Neuronal stem cell (in vitro differentiated cells): ENCODE measurements at places on chromosomes 12 and 14.

- no peak overlapping the region for H3K27ac ChIP-seq
- no peak overlapping the region for H3K4me3 ChIP-seq
- H3K36me3 ChIP-seq, result no peaks in the 10 kb centered on the region
- peaks cover 5% of the 10 kb centered on the region for H3K4me1 ChIP-seq
These were observed 6.3 kb downstream of the FLRT2 start for GRCh38 chr14:85535991-85536832.

- H3K27me3 ChIP-seq, result no peaks in the 10 kb centered on the region
- no peaks in the 10 kb centered on the region for H3K4me1 ChIP-seq
- H3K4me3 ChIP-seq, result no peak overlapping the region
- H3K27ac ChIP-seq, result no peak overlapping the region
- H3K36me3 ChIP-seq, result no peaks in the 10 kb centered on the region
- DNase-seq, result no peak
These were observed 32.6 kb downstream of the ARMH4 start for GRCh38 chr14:58119381-58119780.

DNA sequence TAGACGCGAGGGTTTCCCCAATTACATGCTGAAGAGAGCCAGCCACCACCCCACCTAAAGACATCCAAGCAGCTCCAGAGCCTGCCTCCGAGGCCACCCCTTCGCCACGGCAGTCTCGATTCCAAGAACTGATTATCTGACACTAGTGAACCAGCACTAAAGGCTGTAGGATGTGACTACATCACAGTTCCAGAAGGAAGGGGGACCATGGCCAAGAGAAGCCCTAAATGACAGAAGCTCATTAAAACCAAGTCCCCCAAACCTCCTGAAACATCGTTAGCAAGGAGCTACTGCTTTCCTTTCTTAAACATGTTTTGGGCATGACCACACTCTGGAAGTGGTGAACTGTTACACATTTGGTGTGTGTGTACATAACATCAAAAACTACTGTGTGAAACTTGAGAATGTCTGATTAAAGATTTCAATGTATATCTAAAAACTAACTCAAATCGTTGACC is 88.2 kb downstream of the DUSP16 start:
- no peak overlapping the region for H3K27ac ChIP-seq
- DNase-seq, result no peak
- no peak overlapping the region for H3K4me3 ChIP-seq
- H3K36me3 ChIP-seq, result peaks cover 57% of the 10 kb centered on the region
- no peaks in the 10 kb centered on the region for H3K27me3 ChIP-seq

DNA sequence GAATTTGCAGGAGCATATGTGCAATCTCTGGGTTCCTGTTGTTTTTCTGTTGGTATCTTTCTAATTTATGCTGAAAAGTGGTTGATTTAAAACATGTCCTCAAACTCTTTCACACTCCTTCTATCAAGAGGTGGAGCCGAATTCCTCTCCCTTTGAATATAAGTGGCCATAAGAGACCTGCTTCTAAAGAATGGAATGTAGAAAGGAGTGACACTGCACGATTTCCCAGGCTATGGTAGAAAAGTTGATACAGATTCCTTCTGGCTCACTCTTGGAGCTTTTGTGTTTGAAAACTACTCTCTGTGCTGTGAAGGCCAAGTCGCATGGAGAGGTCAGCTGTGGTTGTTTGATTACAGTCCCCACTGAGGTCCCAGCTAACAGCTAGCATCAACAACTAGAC is 613.2 kb downstream of the ETNK1 start:
- H3K36me3 ChIP-seq, result no peaks in the 10 kb centered on the region
- no peak overlapping the region for H3K27ac ChIP-seq
- DNase-seq, result no peak
- peaks cover 3% of the 10 kb centered on the region for H3K4me1 ChIP-seq
- H3K4me3 ChIP-seq, result no peak overlapping the region
- no peaks in the 10 kb centered on the region for H3K27me3 ChIP-seq

DNA sequence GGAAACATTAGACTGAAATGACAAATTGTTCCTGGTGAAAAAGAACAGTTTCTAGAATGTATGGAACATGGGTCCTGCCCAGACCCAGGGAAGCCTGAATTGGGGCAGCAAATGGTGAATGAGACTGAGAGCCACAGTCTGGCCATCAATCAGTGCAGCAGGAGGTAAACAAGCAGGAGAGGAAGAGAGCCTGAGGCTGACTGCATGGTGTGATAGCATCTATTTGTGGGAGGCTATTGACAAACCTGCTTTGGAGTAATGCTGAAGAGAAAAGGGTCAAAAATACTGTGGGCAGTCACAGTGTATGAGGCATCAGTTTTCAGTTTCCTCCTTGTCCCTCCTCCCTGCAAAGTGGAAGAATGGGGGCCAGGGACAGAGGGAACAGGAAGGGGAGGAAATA is 136.8 kb downstream of the ANKS1B start:
- H3K4me1 ChIP-seq, result no peaks in the 10 kb centered on the region
- no peak overlapping the region for H3K4me3 ChIP-seq
- H3K27me3 ChIP-seq, result no peaks in the 10 kb centered on the region
- no peak overlapping the region for H3K27ac ChIP-seq
- DNase-seq, result no peak

- H3K27ac ChIP-seq, result no peak overlapping the region
- H3K4me3 ChIP-seq, result no peak overlapping the region
- no peaks in the 10 kb centered on the region for H3K36me3 ChIP-seq
- peaks cover 5% of the 10 kb centered on the region for H3K4me1 ChIP-seq
These were observed 388.6 kb downstream of the RAD51B start for GRCh38 chr14:68208218-68208617.

DNA sequence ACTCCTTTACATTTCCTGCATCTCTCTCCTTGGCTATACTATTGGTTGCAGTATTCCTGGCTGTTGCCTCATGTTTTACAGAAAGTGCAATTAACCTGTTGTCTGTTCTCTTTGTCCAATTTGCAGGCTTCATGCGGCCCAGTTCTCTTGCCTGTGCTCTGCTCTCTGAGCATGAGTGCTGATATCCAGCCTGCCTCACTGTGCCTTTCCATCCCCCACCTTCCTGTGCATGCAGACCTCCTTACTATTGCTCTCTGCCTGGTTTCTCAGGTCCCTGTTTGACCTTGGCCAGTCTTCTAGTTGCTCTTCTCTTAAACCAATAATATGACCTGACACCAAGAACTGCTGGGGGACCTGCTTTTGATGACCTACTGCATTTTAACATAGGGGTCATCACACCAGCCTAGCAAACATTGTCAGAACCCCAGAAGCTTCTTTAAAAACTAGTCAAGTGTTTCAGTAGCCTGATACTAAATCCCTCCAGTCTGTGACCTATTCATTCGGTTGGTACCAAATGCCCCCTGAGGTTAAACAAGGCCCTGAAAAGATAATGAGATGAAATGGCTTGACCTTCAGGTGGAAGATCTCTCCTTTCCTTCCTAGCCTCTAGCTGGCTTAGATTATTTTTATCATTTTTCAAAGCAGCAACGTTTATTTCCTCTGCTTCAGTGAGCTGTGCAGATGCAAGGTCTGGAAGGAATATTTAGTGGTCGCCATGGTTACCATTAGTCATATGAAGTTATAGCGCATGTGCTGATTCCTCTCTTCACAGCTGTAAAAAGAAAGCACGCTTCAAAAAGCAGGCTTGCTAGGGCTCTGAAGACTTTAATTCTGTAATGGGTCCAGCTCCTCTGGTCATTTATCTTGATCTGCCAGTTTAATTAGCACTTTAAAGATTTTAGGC is 216.5 kb downstream of the PHLDA1 start:
- no peaks in the 10 kb centered on the region for H3K36me3 ChIP-seq
- no peaks in the 10 kb centered on the region for H3K27me3 ChIP-seq
- H3K27ac ChIP-seq, result no peak overlapping the region
- no peak for DNase-seq

DNA sequence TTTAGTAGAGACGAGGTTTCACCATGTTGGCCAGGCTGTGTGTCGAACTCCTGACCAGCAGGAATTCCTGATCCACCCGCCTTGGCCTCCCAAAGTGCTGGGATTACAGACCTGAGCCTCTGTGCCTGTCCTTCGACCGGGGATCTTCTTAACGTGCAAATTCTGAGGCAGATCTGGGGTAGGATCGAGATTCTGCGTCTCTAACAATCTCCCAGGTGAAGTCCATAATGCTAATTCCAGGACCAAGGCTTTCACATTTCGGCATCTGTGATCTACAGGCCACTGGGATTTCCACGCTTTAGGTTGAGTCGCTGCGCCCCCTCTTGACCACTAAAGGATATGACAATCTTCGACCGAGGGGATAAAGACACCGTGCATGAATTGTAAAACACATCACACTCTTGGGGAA is 24.8 kb downstream of the FOS start:
- DNase-seq, result peak; percentile 65
- H3K36me3 ChIP-seq, result no peaks in the 10 kb centered on the region
- H3K27me3 ChIP-seq, result no peaks in the 10 kb centered on the region
- no peak overlapping the region for H3K4me3 ChIP-seq
- no peak overlapping the region for H3K27ac ChIP-seq
- peaks cover 1% of the 10 kb centered on the region for H3K4me1 ChIP-seq
